ENCODE measurements at places on chromosomes 1 and 21.

- no peak for DNase-seq
Observed at GRCh38 chr1:230242326-230242725, 175.3 kb downstream of the GALNT2 start.

DNA sequence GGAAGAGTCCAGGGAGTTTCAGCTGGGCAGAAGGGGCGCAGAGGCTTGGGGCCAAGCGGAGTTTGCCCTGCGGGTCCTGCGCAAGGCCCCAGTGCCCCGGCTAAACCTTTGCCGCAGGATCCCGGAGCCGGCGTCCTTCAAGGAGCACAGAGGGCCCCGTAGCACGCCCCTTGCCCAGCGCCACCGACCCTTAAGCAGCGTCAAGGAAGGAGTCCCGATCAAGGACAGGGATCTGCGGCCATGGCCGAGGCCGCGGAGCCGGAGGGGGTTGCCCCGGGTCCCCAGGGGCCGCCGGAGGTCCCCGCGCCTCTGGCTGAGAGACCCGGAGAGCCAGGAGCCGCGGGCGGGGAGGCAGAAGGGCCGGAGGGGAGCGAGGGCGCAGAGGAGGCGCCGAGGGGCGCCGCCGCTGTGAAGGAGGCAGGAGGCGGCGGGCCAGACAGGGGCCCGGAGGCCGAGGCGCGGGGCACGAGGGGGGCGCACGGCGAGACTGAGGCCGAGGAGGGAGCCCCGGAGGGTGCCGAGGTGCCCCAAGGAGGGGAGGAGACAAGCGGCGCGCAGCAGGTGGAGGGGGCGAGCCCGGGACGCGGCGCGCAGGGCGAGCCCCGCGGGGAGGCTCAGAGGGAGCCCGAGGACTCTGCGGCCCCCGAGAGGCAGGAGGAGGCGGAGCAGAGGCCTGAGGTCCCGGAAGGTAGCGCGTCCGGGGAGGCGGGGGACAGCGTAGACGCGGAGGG, 520 bp downstream of the CLIC6 start:
- no peak for DNase-seq

- DNase-seq = no peak
Observed at GRCh38 chr1:152741656-152742055, 16.2 kb upstream of the KPRP start.

DNA sequence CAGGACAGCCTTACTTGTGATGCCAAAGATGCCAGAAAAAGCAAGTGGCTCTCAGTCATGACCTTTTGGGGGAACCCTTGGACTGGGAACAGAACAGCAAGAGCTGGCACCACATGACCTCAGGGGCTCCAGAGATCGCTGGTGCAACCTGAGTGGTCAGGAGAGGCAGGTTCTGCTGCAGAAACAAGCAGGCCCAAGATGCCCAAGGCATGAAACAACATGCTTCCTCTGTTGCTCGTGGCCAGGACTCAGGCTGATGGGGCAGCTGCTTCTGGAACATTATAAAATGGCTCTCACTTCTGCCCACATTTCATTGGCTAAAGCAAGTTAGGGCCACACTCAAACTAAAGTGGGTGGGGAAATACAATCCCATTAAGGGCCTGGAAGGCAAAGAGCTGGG, 17.7 kb upstream of the CLSTN1 start:
- DNase-seq = no peak

GRCh38 chr1:72431810-72432209, 149.5 kb upstream of the NEGR1 start:
- no peak for DNase-seq

GRCh38 chr1:76240316-76240715, 165.8 kb downstream of the ST6GALNAC3 start:
- DNase-seq = no peak

DNA sequence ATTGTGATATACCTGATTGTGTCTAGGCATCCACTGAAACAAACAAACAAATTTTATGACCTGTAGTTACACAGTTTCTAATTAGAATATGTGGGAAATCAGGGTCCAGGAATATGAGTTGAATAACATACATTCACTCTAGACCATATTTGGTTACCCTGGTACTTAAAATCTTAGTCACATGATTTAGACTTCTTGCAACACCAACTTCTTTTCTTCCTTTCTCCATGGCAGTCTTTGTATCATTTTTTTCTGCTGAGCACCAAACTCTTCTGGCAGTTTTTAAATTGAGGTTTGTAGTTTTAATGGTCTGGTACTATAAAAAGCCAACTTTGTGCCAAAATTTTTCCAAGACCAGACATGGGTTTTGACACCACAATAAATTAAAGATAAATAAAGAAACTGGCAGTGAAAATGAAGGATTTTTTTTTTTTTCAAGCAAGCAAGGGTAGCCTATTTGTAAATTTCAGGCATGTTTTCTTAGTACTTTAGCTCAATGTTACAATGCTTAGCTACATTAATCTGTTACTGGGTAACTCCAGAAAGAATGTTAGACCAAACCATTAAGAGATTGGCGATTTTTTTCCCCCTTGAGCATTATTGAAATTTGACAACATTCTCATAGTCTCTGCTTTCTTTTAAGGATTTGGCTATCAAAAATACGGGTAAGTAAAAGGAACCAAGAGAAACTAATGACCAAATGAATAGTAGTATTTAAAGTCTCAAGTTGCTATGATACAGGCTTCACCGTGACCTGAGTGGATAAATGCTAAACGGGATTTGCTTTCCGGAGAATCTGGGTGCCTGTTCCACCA, 108.5 kb downstream of the NFIA start:
- DNase-seq = no peak

- no peak for DNase-seq
Observed at GRCh38 chr1:160874935-160875334, 10.0 kb downstream of the ITLN1 start.

Measured in HTR-8/SVneo (cell line).